H4 (cell line): ENCODE measurements at places on chromosomes 2 and 18. TPM values are rescaled to one million over a fixed set of nuclear protein-coding genes. Genes with fewer than 3 reads are reported as not detected.
A peak's percentile ranks its signal among the peaks of the same experiment; 100 is the strongest.

- no peak for DNase-seq
Observed at GRCh38 chr2:102143450-102143985, 972 bp downstream of the IL1R1 start.

The GRHL1 gene
- 0.25 TPM in 1 of 2 replicates, not detected in the other for total RNA-seq

DNA sequence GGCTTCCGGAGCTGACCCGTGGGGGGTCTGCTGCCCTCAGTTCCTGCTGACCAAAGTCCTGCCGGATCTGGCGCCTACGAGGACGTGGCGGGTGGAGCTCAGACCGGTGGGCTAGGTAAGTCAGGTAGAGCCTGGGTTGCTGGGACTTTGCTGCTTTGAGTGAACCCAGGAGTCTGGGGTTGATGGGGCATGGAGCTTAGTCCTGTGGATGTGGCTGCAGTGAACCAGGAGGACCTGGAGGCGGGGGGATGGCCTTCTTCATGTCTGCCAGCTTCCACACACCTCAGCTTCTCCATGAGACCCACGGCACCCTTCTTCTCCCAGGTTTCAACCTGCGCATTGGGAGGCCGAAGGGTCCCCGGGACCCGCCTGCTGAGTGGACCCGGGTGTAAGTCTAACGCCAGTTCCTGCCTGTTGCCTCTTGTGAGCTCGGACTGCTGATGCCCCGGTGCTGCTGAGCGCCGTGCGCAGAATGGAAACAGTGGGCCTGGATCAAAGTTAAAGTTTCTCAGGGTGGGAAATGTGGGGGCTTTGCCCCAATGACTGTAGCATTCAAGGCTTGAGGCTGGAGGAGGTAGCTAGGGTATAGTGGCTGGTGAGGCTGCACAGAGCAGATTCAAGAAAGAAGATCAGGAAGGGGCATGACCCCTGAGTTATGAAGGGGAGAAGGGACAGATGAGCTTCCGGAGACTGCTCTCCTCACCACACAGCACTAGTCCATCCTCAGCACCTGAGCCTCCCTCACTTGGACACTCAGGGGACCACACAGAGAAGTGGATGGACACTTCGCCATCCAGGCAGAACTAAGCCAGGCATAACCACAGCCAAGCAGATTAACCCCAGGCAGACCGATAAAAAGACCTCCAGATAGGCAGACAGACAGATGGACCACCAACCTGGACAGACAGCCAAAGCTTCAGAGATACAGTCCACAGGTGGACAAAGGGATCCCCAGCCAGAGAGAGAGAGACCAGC is 17.3 kb downstream of the PTPN18 start:
- DNase-seq = peak; percentile 3

DNA sequence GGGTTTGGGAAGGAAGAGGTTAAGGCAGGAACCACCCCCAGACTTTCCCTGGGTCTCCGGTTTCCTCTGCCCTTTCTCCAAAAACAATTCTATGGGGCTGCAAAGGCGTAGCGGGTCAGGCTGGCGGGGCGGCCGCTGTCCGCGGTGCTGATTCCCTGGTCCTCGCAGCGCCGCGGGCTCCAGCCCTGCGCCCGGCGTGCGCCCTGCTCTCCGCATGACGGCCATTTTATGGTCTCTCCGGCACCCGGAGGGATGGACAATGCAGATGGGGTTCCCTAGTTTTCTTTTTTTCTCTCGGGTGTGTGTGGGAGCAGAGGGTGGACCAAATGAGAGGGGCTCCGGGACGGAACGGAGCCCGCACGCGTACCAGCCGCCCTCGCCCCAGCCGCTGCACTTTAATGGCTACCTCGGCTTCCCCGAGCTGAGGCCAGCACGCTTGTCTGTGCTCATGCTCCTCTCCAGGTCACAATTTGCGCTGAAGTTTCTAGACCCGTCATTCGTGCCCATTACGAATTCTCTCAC is 1.6 kb downstream of the ST8SIA3 start:
- no peak for DNase-seq

DNA sequence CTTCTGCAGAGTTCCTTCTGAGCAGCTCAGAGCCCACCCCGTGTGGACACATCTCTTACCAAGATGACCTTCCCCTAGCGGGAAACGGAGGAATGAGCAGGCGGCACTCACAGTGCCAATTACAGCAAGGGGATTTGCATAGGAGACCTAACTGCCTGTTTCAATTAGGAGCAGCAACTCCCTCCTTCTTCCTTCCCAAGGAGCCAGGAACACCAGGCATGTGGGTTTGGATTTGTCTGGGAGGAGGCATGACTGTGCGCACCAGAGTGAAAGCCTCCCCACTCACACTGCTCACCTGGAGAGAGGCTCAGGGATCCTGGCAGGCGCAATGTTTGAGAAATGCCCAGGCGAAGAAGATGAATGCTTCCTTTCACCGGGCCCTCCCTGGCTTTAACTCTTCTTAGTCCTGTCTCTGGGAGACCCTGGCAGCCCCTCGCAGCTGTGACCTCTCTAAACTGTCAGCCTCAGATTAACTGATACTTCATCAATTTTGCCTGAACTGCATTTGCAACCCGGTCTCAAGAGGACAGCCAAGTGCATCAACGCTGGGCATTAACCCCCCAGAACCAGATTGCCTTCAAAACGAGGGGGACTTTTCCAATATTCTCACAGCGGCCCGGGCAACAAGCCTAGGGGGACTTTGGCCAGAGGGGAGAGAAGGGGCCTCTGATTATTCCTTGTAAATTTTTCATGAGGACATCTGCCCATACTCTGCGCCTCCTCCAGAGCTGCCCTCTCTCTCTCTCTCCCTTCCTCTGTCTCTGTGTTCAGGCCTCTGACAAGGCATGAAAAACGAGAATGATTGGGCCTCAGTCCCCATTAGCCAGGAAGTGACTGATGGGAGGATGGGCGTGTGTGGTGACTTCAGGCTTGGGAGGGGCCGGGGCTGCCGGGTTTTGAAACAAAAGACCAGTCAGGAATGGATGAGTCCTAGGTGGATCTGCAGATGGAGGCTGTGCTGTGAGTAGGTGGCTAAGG is 93.8 kb downstream of the CMPK2 start:
- no peak for DNase-seq

- DNase-seq = no peak
Observed at GRCh38 chr2:145411493-145411892, 891.6 kb upstream of the ZEB2 start.

GRCh38 chr2:152924219-152924618 is 205.8 kb downstream of the ARL6IP6 start:
- no peak for DNase-seq

DNA sequence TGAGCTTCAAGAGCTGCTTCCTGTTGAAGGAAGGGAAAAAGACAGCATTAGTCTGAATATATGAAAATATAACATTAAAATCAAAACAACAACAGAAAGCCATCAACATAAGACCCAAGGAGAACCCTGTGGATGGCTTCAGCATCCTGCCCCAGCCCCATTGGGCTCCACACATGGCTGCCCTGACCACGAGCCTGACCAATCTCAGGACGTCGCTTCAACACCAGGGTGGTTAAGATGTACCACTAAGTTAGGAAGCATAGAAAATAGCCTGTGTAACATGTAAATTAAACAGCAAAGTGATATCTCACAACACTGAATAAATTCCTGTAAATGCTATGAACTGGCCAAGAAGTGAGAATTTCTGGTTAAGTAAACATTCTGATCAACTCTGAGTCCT is 77.2 kb upstream of the CD226 start:
- no peak for DNase-seq

GRCh38 chr2:200615247-200615646 is 29.4 kb downstream of the AOX1 start:
- peak; percentile 44 for DNase-seq

- no peak for DNase-seq
Observed at GRCh38 chr2:205852457-205852856, 170.2 kb downstream of the NRP2 start.

DNA sequence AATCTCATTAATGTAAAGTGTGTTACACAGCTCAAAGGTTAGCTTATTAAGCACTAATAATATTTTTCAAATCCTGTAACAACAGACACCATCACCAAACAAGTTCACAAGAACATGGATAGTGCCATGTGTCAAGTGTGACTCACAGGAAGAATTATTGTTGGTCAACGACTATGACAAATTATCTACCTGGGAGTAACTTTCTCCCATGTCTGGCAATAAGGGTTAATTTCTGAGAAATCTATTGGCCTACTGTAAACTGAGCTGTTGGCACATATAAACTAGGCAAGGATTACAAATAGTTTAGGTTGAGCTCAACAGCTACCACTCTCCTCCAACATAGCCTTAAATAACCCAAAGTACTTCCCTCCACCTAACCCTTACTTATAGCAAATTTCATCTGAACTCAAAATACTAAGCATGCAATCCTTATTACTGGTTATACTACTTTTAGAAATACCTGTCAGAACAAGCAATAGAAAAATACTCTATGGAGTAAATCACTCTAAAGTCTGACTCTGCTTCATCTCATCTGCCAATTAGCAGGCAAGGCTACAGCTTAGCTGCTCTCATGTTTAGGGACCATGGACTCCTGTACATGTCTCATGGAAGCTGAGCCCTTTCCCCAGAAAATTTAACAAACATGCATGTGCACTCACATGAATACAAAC is 223.0 kb downstream of the NBAS start:
- no peak for DNase-seq

DNA sequence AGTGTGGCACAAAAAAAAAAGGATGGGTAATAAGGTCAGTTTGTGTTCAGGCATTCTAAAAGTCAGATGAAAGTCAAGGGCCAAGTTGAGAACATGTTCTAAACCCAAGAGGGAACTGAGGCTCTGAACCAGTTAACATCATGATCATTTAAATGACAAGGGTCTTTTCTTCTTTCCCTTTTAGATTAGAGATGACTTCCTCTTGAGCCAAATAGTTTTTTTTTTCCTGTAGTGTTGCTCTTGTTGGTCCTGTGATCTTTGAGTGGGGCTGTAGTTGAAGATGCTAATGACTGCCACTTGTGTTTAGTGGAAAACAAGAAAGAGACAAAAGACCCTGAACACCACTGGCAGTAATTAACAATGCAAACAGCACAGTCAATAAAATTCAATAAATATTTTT is 482.7 kb upstream of the SYT4 start:
- no peak for DNase-seq

- no peak for DNase-seq
Observed at GRCh38 chr2:40758401-40759155, 306.7 kb upstream of the SLC8A1 start.

DNA sequence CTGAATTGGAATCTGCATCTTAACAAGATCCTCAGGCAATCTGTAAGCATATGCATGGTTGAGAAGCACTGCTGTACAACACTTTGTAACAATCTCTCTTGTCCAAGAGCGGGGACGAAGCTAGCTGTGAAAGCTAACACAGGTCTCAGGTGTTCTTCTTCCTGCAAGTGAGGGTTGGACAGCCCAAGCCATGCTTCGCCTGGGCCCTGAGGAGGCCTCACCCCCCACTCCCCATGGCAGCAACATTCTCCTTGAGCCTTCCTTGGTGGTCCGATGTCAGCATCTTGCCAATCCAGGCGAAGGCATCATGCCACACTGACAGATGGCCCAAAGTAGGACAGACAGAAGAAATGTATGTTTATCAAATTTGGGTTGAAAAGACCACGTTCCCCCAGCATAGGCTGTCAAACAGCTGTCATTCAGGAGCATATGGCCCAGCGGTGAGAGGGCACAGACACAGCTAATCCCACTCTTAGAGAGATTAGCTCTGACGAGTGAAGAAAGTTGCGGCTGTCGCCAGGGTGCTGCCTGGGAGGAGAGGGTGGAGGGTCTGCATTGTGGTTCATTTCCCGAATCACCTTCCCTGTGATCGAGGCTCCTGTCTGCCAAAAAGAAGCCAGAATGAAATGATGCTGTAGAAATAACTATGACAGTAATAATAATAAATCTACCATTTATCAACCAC is 344.7 kb downstream of the MYCN start:
- DNase-seq = no peak

The GGCX gene
- total RNA-seq = 36.8 and 44.7 TPM in 2 replicates

GRCh38 chr2:162370931-162371330 is 27.0 kb downstream of the GCA start:
- no peak for DNase-seq

The MYO3B gene
- 0.10 TPM in 1 of 2 replicates, not detected in the other for total RNA-seq

The OBSL1 gene
- 51.9 and 67.4 TPM in 2 replicates for total RNA-seq

- no peak for DNase-seq
Observed at GRCh38 chr2:97754690-97755346, 41.4 kb downstream of the ZAP70 start.

The MARCO gene
- total RNA-seq = not detected in 2 replicates

The METTL4 gene
- total RNA-seq = 6.9 and 9.7 TPM in 2 replicates

GRCh38 chr2:28624793-28625701 is 126.6 kb upstream of the PPP1CB start:
- DNase-seq = peak; percentile 20

DNA sequence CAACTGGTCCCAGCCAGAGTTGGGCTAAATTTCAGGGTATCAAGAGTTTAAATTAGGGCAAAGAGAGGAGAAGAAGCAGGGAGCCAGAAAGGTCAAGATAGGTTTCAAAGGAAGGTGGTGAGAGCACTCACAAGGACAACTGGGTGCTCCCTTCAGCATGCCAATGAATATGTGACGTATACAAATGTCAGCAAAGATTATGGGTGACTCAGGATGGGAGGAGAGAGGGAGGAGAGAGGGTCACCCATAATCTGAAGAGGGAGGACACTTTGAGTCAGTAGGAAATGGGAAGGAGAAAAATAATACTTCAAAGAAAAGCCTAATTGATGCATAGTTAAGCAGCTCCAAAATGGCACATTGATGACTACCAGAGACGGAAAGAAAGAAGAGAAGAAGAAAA is 53.1 kb upstream of the ABCA12 start:
- no peak for DNase-seq

DNA sequence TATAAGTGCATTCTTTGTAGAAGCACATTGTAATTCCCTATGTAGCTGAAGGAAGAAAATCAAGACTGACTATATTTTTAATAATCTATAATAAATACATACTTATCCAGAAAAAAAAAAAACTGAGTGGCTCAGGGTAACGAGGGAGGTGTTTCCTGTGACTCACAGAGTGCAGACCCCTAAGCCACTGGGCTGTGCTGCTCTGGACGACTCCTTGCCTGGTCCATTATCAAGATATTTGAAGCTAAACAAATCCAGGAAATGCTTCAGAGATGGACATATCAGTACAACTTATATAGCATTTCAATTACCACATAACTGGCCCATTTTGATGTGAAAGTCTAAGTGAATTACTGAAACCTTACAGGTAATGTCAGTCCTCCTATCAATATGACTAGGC is 80.6 kb downstream of the PIGN start:
- no peak for DNase-seq

DNA sequence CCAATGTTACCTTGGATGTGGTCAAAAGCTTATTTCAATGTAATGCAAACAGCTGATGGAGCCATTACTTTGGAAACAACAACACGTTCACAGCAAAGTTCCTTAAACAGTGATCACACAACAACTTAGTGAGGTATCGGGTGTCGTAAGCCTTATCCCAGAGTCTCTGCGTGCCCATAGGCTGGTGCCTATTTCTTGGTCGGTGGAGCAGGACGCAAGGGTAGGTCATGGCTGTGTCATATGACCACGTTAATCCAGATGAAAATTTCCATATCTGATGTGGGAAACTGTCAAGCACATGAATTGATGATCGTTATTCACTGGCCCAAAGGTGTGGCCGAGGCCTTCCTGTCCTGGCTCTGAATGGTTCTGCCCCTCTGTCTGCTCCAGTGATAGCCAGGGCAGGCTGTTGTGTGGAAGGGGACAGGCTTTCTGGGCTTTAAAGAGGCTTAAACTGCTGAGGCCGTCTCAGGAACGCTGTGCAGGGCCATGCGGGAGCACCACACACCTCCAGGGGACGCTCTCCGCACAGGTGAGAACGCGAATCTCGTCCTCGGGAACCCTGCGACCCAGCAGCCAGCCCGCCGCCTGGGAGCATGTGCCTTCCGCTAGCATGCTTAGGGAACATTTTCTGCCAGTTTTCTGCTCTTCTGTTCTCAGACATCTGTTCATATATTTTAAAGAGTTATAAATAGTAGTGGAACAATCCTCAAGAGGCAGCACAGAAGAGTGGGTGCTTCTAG is 90.6 kb downstream of the KCTD1 start:
- DNase-seq = no peak

The IMPACT gene
- total RNA-seq = 21.5 and 32.6 TPM in 2 replicates
